ENCODE measurements at places on chromosomes 3 and 15.

DNA sequence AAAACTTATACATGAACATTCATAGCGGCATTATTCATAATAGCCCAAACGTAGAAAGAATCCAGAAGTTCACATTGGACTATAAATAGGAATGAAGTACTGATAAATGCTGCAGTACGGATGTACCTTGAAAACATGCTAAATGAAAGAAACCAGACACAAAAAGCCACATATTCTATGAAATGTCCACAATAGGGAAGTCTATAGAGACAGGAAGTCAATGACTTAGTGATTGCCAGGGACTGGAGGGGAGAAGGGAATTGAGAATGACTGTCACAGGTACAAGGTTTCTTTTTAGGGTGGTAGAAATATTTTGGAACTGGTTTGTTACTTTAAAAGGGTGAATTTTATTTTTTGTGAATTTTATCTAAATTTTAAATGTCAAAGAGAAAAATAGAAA lies 71.4 kb upstream of the SKOR1 start:
- DNase-seq, result no peak

DNA sequence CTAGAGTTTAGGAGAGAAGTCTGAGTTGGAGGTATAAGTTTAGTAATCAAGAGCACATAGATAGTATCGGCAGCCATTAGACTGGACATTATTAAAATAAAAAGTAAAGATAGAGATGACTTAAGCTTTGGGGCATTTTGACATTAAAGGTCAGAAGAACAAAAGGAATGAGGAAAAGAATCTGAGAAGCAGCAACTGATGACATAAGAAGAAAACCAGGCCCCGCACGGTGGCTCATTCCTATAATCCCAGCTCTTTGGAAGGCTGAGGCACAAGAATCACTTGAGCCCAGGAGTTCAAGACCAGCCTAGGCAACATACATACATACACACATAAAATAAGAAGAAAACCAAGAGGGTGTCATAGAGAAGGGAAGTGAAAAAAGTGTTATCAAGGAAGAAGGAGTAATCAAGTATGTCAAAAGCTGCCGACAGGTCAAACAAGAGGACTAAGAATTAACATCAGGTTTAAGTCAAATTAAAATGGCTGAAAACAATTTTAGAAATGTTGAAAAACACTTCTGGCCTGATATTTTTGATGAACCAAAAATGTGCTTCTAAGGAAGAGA lies 38.9 kb downstream of the ACAP2 start:
- no peak for DNase-seq

- DNase-seq, result no peak
These were observed 7.3 kb downstream of the ILDR1 start for GRCh38 chr3:122014741-122015140.

GRCh38 chr15:96073908-96074307 lies 256.6 kb upstream of the NR2F2 start:
- DNase-seq, result no peak

GRCh38 chr15:70025413-70026296 lies 72.1 kb downstream of the TLE3 start:
- no peak for DNase-seq

DNA sequence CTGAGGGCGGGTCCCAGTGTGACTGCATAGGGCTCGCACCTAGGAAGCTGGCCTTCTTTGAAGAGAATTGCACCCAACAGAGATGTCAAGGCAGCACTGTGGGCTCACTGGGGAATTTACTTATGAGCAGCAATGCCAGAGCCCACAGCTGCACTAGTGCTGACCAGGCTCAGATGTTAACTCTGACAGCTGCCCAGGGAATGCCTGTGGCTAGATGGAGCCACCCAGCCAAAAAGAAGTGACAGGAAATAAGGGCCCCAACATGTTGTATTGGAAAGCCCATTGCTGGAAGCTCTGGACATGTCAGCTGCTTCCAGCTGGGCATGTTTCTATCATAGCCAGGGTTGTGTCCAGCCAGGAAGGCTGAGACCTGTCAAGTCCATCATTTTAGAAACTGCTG lies 90.9 kb upstream of the ZNF280D start:
- DNase-seq, result no peak

DNA sequence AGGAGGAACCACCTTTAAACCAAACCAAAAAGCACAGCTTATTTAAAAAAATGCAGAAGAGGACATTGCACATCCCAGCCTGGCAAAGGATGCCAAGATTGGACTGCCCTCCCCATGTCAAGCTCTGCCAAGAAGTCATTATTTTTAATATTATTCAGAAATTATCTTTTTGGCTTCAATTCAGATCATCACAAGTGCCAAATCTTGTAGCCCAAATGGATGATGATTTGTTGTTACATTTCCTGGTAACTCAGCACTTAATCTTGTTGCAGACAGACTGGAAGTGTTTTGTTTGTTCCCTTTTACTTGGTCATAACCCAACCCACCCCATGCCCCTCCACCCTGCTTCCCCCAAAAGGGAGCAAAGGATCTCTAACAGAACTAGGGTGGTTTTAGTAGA lies 28.1 kb upstream of the LXN start:
- DNase-seq, result peak; percentile 61

- no peak for DNase-seq
These were observed 7.4 kb downstream of the INTS14 start for GRCh38 chr15:65603559-65603958.

GRCh38 chr3:170049146-170050000 lies 11.6 kb downstream of the GPR160 start:
- peak; percentile 22 for DNase-seq

DNA sequence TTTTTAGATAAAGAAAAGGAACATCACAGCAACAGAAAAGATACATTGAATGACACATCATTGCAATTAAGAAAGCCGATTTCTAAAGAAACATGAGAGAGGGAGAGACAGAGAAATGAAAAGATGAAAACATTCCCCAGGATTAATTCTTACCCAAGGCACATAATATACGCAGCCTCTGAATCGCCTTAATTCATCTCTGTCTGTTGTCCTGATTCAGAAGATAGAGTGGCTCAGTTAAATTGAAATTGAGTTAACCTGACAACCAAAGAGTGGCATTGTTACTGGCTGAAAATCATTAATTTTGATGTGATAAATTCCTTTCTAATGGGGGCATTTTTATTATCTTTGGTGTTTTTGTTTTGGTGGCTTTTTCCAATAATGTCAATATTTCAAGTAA lies 701.9 kb downstream of the EDEM1 start:
- no peak for DNase-seq

DNA sequence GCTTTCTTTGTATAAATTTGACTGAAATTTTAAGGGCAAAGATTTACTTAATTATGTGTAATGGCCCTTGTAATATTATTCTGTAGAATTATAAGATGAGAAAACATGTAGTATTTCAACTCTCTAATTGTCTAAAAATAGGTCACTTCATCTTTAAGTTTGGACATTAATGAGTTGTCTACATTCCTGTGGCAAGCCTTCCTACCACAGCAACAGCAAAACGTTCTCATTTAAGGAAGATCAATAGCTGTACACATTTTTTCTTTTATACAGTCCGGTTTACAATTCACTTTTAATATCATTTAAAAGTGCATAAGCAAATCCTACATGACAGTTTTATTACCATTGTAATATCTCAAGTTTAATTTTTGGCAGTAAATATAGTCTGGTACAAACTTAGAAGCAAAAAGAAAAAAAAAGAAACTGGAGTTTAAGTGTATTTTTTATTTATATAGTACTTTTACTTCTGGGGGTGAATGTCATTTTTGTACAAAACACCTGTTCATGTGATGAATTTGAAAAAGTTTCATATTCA lies 501.8 kb downstream of the ZPLD1 start:
- DNase-seq, result no peak

DNA sequence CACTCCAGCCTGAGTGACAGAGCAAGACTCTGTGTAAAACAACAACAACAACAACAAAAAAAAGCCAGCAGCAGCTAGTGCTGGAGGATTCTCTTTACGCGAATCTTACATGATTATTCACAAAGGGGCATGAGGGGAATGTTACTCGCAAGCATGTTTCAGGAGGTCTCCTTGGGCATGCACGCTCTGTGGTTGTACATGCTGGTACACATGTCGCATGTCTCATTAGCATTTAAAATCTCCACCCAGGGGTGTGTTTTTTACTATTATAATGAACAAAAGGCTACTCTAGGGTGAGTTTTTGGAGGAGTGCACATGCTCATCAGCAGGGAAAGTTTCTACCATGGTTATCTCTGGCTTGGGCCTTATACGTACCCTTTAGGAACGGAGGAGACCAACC lies 12.7 kb upstream of the PLCH1 start:
- DNase-seq, result no peak

DNA sequence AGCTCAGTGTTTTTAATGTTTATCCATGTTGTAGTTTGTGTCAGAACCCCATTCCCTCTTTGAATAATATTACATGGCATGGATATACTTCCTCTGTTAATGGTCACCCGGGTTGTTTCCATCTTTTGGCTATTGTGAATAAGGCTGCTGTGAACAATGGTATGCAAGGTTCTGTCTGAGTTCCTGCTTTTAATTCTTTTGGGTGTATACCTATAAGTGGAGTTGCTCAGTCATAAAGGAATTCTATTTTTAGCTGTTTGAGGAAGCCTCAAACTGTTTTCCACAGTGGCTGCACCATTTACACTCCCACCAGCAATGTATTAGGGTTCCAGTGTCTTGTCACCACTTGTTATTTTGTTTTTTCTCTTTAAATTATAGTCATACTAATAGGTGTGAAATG lies 99.6 kb downstream of the SLC25A26 start:
- no peak for DNase-seq

DNA sequence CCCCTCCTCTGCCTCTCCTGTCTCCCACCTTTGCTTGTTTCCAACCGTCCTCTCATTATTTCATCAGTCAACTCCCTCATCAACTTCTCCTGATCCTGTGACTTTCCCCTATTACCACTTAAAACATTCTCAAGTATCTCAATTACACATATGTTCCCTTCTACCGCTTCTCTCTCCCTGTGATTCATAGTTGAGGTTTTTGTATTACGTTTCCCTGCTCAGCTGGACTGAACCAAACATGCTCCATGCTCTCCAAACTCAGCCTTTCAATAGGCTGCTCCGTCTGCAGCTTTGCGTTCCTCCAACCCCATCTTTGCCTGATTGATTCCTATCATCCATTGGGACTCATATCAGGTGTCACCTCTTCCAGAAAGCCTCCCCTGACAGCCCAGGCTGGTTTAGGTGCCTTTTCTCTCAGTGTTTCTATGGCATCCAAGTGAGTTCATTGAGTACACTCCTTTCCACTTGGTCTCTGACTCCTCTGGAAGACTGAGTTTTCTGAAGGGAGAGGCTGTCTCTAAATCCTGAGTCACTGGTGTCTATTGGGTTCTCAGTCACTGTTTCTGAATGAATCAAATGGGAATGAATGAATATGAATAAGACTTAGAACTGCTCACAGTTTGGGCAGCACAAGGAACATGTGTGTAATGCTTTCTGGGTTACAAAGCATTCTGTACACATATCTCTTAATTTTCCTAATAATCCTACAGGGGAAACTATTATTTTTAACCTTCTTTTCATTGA lies 56.4 kb downstream of the PLD1 start:
- no peak for DNase-seq

GRCh38 chr3:71083726-71084131 lies 499.8 kb downstream of the FOXP1 start:
- DNase-seq, result no peak

DNA sequence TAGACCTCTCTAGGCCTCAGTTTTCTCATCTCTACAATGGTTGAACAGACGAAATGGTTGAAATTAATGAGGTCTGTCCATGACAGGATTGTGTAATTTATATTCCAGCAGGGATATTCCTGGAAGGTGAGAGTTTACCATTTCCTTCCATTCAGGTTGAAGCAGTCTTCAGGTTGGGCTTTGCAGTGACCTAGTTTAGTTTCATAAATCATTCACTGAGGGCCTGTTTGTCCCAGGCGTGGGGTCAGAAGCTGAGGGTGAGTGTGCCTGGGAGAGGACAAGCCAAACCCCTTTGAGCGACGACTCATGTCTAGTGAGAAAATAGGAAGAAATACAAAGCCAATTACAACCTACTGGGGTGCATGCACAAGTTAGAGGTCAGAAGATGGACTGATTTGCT lies 57.2 kb upstream of the CACNA2D3 start:
- DNase-seq, result no peak

GRCh38 chr3:117150628-117151027 lies 441.0 kb downstream of the TUSC7 start:
- DNase-seq, result no peak

GRCh38 chr3:195807681-195808121 lies 4.0 kb downstream of the MUC4 start:
- DNase-seq, result no peak

DNA sequence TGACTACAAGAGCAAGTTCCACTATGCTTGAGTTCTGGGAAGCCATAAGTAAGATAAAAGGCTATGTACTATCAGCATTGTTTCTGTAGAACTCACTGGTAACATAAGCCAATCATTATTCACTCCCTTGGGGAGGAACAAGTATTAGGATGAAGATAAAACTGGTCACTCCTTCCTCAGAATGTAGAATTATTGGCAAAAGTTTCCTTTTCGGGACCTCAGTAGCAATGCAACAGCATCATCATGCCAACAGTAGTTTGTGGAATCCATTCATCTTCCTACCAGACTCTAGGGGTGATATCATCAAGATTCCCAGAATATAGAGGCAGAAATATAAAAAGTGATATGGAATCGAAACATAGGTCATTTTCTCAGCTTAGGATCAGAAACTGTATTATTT lies 209.5 kb downstream of the PLOD2 start:
- no peak for DNase-seq

DNA sequence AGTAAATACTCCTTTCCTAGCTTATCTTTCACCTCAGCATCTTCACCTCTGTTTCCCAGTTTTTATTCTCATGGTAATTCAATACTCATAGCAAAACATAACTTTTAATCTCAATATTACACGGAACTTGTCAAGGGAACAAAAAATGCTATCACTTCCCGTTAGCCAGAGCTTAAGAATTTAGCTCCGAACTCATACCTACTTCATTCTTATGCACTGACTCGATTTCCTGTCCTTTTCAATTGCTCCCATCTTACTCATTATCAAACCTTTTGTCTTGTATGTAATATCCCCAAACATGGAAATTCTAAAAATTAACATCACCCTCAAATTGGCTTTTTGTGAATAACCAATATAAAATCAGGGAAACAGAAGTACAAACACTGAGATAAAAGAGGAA lies 28.2 kb downstream of the MYEF2 start:
- peak; percentile 86 for DNase-seq

DNA sequence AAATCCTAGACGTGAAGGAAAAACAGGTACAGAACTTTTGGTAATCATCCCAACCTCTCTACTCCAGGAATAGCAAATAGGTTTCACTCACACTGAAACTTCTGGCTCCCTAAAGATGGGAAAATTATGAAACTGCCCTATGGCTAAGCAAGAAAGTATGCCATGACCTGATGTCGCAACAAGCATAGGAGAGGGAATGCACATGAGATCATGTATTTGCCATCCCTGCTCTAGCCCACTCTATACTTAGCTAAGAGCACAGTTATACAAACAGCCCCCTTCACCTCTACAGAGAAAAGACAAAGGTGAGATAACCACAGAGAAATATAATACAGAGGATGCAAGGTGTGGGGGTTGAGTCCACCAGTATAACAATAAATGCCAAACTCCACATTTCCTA lies 102.7 kb downstream of the TBC1D5 start:
- DNase-seq, result peak; percentile 95

- DNase-seq, result no peak
These were observed 40.3 kb downstream of the CTNNB1 start for GRCh38 chr3:41239587-41239986.

All from NCI-H226 (cell line).